ENCODE measurements at places on chromosomes 11 and 22.
A peak's percentile ranks its signal among the peaks of the same experiment; 100 is the strongest.

DNA sequence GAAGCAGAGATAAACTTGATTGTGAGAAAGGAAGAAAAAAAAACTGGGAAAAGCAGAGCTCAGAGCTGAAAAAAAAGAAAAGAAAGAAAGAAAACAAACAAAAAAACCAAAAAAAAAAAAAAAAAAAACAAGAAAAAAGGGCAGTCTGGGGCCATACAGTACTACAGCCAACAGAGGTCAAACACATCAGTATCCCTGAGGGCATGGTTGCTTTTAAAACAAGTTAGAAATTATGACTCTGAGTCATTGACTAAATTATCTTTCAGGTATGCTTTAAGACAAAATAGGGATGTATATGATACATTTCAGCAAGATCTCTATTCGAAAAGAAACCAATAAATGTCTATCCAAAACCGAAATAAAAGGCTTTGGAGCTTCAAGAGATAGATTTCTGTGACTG lies 37.1 kb upstream of the TLCD5 start:
- DNase-seq: no peak

DNA sequence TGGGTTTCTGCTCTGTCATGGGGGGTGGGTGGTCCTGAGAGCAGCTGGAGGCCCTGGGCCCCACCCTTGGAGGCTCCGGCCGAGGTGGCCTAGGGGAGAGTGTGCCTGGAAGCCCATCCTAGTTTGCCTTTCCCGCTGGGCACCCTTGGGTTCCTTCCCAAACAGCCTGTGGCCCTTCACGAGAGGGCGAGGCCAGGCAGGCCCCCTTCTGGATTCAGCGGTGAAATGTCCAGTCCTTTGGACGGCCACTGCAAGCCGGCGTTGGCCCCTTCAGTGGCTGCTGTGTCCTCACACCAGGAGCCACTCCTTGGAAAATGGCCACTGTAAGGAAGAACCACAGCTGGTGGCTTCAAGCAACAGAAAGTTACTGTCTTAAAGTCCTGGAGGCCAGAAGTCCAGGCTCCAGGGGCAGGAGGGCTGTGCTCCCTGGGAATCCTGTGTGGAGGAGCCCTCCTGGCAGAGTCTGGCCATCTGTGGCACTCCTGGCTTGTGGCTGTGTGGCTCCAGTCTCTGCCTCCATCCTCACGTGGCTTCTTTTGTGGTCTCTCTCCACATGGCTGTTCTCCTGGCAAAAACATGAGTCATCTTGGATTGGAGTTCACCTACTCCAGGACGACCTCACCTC lies 854.1 kb downstream of the TBC1D22A start:
- DNase-seq: no peak

DNA sequence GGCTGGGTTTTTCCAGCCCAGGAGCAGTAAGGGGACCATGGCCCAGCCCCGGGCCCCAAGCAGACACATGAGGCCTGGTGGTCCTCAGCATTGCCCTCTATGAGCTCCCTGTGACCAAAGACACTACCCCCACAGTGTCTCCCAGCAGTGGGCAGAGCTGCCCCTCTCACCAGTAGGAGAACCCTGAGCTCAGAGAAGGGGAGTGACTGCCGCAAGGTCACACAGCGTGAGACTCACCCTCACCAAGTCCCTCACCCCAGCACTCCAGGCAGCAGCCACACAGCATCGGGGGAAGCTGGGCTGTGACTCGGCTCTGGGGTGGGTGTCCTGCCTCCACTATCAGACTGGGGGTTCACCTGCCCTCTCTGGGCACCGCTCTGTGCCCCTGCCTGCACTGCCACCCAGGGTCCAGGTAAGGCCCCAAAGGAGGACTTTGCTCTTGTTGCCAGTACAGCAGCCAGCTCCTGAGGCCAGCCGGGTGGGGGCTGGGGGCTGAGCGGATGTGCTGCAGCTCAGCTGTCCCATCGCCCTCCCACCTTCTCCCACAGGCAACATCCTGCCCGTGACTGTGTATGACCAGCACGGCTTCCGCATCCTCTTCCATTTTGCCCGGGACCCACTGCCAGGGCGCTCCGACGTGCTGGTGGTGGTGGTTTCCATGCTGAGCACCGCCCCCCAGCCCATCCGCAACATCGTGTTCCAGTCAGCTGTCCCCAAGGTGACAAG lies 7.9 kb upstream of the SH3BP1 start:
- DNase-seq: no peak

GRCh38 chr11:114605370-114605769 lies 9.8 kb upstream of the NXPE4 start:
- no peak for DNase-seq

DNA sequence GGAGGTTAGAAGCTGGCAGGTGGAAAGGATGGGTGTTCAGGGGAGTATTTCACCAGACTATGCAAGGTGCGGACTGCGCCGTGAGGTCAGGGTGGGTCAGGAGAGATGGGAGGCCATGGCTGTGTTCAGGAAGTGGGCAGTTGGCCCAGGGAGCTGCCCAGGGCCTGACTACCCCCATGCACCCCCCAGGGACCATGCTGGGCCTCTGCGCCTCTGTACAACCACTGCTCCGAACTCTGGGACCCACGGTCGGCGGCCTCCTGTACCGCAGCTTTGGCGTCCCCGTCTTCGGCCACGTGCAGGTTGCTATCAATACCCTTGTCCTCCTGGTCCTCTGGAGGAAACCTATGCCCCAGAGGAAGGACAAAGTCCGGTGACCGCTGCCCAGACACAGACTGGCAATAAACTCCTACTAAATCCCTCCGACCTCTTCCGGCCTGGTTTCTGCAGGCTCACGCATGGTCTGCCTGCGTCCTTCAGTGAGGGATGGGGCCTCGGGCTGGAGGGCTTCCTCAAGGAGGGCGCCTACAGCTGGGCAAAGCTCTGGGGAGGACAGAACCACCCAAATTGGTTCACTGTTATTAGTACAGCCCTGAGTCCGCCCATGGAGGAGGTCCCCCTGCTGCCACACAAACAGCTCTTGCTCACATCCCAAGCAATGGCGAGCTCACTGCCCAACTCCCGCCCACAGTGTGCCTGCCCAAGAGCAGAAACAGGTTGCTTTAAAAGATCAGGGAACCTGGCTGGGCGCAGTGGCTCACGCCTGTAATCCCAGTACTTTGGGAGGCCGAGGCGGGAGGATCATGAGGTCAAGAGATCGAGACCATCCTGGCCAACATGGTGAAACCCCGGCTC lies 4.2 kb downstream of the PHLDA2 start:
- DNase-seq: no peak

GRCh38 chr11:6531267-6531752 lies 34.2 kb downstream of the DNHD1 start:
- DNase-seq: peak; percentile 45

DNA sequence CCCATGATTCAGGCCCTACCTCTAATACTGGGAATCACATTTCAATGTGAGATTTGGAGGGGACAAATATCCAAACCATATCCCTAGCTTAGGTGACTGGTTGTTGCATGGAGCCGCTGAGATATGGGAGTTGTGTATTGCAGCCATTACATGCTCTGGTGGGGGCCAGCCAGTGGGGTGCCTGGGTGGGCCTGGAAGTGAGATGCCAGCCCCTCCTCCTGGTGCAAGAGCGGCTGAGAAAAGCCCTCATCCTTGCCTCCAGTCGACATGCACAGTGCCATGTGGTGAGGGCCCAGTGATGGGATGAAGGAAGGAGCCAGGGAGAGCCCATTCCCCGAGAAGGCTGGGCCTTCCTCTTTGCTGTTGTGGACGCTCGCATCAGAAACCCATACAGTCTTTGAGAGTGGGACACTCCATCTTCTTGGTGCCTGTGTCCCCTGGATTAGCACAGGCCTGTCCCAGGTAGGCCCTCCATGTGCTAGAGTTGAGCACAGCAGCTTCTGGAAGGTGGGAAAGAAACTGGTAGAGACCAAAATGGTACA lies 1043.0 kb downstream of the TBC1D22A start:
- no peak for DNase-seq

DNA sequence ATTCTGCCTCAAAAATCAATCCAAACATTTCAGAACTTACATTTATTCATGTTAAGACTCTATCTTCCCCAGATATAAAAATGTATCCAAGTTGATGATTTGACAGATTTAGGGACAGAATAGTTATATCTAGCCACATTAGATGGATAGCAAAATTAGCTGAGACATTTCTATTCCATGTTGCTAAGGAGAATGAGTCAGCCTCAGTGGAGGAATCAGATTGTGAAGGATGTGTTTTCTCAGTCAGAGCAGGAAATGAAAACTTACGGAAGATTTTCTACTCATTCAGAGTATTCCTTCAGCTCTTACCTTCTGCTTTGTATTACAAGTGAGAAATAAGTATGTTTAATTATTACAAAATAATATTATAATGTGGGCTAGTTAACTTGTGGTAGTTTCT lies 556.3 kb upstream of the ANO3 start:
- no peak for DNase-seq

GRCh38 chr11:85945296-85945695 lies 90.1 kb downstream of the CCDC83 start:
- no peak for DNase-seq

- DNase-seq: no peak
Observed at GRCh38 chr11:47469361-47470179, 20.6 kb upstream of the RAPSN start.

GRCh38 chr11:10459029-10459970 lies 4.2 kb downstream of the AMPD3 start:
- DNase-seq: no peak

DNA sequence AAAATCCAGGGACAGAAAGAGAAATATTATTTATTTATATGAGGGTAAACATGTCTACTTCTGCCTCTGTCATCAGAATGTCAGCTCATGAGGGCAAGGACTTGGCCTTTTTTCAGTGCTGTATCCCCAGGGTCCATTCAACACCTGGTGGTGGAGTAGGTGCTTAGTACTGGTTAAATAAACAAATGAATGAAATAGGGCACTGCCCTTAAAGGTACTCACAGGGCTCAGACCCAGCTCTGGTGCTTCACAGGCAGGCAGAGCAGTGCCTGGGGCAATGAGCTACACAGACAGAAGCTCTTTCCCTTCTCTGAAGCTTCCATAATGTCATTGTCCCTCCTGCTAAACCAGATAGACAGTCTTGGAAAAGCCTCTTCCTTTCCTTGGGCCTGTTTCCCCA lies 30.9 kb downstream of the P4HA3 start:
- no peak for DNase-seq

GRCh38 chr22:34812631-34813030 lies 253.3 kb upstream of the ISX start:
- DNase-seq: no peak

GRCh38 chr11:86117001-86117711 lies 48.3 kb upstream of the PICALM start:
- DNase-seq: no peak

- no peak for DNase-seq
Observed at GRCh38 chr11:12245549-12246016, 131.8 kb upstream of the PARVA start.

DNA sequence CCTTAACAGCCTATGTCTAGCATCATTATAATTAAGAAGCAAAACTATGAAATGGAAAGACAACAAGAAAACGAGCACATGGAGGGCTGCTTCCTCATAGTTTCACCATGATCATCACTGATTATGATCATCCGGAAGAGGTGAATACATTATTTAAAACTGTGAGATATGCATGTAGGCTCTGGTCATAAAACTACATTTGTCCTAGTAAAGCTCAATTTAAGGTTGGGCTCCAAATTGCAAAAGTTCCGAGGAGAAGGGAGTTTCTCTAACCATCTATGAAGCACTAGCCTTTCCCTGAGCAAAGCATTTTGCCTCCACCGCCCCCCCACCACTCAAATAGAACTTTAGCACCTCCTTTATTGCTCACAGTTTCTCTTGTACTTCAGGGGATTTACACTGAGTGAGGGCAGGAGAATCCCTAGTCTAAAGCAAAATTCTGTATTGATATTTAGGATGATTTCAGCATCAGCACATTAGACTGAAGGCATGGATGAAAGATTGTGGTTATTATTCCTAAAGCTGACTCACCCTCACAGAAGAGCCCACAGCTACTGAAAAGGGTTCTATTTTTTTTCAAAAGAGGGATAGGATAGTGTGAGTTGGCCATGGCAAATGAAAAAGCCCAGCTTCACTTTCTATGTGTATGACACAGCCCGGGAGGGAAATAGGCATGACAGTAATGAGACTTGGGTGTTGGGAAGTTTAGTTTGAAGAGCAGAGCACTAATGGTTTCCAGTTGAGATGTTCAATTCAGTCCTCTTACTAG lies 203.4 kb downstream of the CADM1 start:
- DNase-seq: no peak

- DNase-seq: no peak
Observed at GRCh38 chr22:48051796-48052620, 1289.6 kb downstream of the TBC1D22A start.

- no peak for DNase-seq
Observed at GRCh38 chr11:7186676-7187075, 65.0 kb upstream of the SYT9 start.

Measured in right renal pelvis (tissue), 4 donors.